T-helper 2 cell (primary cell): ENCODE measurements at places on chromosomes 3 and 15.
A peak's percentile ranks its signal among the peaks of the same experiment; 100 is the strongest.

- DNase-seq = no peak
Measured at GRCh38 chr3:43255662-43256061, 30.7 kb upstream of the SNRK start.

DNA sequence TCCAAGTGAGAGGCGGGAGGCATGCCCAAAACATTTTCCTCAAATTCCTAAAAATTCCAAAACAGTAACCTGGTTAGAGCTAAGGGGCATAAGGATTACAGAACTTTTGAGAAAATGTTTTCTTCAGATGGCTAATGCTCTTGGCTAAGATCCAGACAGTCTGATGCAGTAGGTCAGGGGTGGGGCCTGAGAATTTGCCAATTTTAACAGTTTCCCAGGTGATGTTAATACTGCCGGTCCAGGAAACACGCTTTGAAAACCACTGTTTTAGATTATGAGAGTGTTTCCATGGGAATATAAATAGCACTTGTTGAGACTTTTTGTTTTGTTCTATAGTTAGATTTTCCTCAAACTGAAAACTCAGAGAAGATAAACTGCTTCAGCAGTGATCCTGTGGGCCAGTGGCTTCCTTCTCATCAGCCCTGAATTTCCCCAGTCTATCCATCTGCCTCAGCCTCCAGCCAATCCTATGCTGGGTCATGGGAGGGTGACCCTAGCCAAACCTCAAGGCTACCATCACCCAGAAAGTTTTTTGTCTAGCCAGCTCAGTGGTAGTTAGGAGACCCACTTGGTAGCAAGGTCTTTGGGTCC, 71.6 kb upstream of the ACP3 start:
- no peak for DNase-seq

DNA sequence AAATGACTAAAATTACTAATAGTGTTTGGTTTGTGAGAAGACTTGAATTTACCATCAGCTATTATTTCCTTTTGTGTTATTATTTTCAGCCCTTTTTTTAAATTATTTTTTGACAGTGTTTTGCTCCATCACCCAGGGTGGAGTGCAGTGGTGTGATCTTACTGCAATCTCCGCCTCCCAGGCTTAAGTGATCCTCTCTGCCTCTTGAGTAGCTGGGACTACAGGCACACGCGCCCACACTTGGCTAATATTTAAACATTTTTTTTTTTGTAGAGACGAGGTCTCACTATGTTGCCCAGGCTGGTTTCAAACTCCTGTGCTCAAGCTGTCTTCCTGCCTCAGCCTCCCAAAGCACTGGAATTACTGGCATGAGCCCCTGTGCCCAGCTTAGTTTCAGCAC, 31.7 kb upstream of the UTS2B start:
- no peak for DNase-seq

DNA sequence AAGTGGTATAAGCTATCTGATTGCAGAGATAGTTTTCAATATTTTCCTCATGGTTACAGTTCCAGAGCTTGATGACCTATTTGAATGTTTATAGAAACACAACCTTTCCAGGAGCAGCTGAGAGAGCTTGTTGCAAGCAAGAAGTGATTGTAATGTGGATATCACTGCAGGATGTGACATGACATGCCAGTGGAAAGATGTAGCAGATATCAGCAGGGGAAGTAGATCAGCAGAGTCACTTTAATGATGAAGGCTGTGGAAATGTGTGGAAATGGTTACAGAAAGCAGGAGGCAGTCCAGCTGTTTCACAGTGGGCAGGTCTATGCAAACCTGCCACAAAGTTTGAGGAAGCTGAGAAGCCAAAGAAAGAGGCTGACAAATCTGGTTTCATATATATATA, 21.0 kb downstream of the TMEM158 start:
- DNase-seq = no peak

- no peak for DNase-seq
Measured at GRCh38 chr3:10875914-10876313, 59.9 kb downstream of the SLC6A11 start.

DNA sequence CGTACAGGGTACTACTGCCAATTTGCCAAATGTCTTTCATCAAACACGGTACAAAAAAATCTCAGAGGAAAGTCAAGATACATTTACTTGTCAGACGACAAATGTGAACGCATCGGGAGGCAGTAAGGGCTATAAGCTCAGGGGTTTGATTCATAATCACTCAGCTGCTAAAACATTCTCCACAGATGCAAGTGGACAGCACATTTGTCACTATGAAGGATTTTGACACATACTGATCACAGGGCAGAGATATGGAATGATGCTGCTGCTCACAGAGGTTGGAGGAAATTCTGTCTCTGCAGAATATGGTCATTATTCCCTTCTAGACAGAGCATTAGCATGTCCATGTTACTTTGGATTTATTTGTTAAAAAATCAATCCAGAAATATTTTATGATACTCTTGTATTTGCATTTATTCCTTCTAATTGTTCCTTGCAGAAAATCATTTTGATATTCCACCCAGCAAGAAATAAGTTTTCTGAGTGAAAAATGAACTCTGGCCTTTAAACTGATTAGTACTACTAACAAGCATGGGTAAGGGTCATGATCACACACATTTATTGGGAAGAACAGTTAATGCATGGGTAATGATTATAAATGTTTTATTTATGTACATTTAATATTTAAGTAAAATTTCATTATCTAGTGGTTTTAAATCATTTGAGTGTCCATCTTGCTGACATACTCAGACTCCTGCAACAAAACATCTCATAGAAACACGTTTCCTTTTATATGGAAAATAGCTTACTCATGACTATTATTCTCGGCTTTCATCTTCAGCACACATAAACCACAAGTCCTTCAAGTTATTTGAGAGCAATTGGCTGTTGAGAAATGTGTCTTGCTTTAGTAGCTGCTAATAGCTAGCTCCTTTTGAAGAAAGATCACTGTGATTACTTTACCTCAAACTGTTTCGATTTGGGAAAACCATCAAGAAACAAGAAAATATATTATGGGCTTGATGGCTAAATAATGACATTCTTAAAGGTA, 559.3 kb downstream of the MECOM start:
- DNase-seq = no peak

- no peak for DNase-seq
Measured at GRCh38 chr3:11370966-11371365, 98.8 kb downstream of the ATG7 start.

- DNase-seq = no peak
Measured at GRCh38 chr15:52943746-52944145, 153.6 kb upstream of the ONECUT1 start.

DNA sequence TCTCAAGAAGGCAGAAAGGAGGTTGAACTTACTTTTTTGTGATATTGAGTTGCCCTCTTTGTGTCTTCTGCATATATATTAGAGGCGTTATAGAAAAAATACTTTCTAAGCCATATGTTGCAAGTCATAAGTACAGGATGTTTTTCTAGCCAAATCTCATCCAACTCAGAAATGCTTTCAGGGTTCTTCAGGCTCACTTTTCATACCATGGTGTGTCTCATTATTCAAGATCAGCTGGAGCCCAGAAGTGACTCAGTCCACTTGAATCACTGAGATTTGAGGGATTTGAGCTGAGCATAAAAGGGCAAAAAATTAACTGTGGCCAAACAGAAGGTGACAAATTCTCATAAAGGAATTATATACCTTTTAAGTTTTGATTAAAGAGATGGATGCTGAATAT, 157.3 kb downstream of the WNT5A start:
- no peak for DNase-seq

- DNase-seq = no peak
Measured at GRCh38 chr3:171984883-171985282, 54.5 kb upstream of the FNDC3B start.

DNA sequence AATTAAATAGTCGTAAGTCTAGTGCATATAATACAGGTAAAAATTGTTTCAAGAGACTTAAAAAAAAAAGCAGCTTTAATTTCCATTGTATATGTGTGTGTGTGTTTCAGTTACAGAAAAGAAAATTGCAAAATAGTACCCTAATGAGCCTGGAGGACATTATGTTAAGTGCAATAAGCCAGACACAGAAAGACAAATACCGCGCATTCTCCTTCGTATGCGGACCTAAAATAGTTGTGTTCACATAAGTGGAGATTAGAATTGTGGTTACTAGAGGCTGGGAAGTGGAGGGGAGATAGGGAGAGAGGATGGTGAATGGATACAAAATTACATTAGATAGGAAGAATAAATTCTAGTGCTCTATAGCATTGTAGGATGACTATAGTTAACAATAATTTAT, 3.6 kb downstream of the MESD start:
- no peak for DNase-seq

DNA sequence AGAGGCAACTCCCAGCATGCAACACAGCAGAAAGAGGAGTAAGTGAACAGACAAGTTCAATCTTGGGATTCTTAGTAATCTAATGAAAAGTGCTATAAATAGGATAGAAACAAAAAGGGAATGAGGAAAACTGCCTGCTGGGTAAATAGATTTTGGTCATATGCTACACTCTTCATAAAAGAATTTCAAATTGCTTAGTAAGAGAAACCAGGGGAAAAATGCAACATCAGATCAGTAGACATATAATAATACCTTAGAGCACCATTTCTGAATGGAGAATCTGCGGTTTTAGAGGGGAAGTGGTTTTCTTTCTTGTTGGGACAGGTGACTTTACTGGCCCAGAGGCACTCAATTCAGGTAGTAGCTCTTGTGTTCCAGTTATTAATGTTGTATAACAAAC, 13.4 kb upstream of the TBC1D5 start:
- no peak for DNase-seq

DNA sequence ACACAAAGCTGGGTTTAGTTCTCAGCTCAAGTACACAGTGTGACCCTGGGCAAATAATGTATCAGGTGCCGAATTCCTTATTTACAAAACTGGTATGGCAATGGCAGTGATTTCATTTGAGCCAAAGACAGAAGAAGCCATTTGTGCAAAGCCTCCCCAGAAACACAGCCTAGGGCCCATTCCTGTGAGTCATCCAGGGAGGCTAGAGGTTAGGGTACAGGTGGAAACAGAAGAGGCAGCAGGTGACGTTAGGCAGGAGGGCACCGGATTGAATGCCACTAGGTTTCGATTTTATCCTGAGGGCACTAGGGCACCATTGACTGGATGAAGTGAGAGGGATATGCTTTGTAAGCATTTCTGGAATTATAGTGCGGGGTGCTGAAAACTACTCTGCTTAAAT, 766.9 kb upstream of the NR2F2 start:
- no peak for DNase-seq

GRCh38 chr3:172808969-172809546, 58.5 kb downstream of the ECT2 start:
- peak; percentile 0 for DNase-seq

- DNase-seq = no peak
Measured at GRCh38 chr3:133535971-133536881, 37.3 kb upstream of the CDV3 start.

- no peak for DNase-seq
Measured at GRCh38 chr3:113377158-113377557, 64.1 kb downstream of the CFAP44 start.

- no peak for DNase-seq
Measured at GRCh38 chr3:47661121-47661752, 82.6 kb upstream of the CSPG5 start.

- DNase-seq = no peak
Measured at GRCh38 chr3:143363949-143364348, 244.4 kb downstream of the CHST2 start.

DNA sequence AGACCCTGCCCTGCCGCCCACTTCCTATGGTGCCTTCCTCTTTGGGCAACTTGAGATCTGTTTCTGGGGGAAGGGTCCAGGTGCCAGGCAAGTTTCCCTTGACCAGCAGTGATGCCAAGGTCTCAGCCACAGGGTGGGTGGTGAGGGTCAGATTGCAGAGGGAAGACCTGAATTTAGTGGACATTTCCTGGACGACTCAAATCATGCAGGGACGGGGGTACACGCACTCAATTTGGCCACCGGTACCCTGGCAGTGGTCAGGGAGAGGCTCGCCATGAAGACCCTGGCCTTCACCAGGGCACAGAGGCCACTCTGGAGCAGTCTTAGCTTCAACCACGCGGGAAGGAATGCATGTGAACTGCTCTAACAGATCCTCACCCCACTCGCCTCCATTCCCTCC, 1.5 kb upstream of the GRIP2 start:
- no peak for DNase-seq

GRCh38 chr3:194705227-194705626, 19.5 kb downstream of the FAM43A start:
- DNase-seq = no peak

- no peak for DNase-seq
Measured at GRCh38 chr3:108183181-108183580, 39.0 kb downstream of the IFT57 start.

- no peak for DNase-seq
Measured at GRCh38 chr15:93829115-93829870, 402.1 kb upstream of the MCTP2 start.

GRCh38 chr3:46367811-46368210, 2.9 kb upstream of the CCR5 start:
- no peak for DNase-seq

DNA sequence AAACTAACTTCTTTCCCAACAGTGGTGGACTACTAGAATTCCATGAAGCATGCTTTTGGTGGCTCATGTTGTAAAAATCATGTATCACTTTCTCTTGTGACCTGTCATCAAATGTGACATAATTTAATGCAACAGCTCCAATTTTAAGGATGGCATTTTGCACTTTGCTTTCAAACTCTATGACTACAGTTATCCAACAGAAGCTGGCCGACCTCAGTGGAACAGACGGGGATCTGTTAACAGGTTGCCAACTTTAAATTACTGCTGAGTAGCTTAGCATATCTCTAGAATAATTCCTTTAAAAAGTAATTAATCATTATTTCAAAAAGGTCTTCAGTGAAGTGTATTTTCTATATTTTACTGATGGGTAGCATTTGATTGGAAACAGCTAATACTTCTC, 907.4 kb downstream of the FHIT start:
- DNase-seq = no peak

- DNase-seq = no peak
Measured at GRCh38 chr3:30886888-30887287, 7.6 kb downstream of the GADL1 start.

GRCh38 chr3:105352976-105353375, 13.7 kb upstream of the ALCAM start:
- no peak for DNase-seq

GRCh38 chr3:46614431-46614830, 2.1 kb downstream of the FAM240A start:
- DNase-seq = no peak

DNA sequence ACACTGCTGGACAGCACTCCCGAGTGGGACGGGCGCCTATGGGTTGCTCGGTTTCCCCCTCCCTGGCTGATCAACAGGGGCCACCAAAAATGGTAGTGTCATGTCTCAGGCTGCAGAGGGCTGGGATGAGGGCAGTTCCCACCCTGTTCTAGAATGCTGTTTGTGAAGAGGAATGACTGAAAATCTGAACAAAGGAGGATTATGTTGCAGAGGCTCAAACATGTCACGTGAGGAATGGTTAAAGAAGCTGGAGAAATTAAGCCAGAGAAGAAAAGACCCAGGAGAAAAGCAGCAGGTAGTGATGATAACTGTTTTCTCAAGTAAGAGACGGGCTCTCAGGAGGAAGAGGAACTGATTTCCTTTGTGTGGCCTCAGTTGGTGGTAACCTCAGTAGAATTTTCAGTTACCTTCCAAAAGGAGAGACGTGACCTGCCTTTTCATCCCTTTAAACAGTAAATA, 10.4 kb downstream of the SPG21 start:
- no peak for DNase-seq
